AML-193 (cell line): ENCODE measurements at places on chromosomes 3 and 15.
A peak's percentile ranks its signal among the peaks of the same experiment; 100 is the strongest.

- no peak for DNase-seq
Measured at GRCh38 chr15:92886042-92886537, 14.0 kb upstream of the CHD2 start.

- DNase-seq: no peak
Measured at GRCh38 chr3:172550347-172550943, 27.2 kb upstream of the TNFSF10 start.

DNA sequence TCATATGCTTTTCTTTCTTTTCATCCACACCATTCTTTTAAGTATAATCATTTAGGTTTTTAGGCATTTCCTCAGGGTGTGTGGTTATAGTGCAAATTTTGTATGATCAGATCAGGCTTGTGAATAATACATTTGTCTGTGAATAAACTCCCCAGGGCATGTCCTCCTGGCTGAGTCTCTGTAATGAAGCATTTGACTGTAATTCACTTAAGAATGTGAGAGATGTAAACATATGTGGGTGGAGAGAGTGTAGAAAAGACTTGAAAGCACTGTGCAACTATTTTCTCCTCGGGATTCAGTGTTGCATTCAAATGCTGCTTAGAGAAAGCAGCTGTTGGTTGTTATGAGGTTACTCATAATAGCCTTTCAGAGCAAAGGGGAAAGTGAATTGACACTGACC is 996.5 kb downstream of the TUSC7 start:
- DNase-seq: no peak

DNA sequence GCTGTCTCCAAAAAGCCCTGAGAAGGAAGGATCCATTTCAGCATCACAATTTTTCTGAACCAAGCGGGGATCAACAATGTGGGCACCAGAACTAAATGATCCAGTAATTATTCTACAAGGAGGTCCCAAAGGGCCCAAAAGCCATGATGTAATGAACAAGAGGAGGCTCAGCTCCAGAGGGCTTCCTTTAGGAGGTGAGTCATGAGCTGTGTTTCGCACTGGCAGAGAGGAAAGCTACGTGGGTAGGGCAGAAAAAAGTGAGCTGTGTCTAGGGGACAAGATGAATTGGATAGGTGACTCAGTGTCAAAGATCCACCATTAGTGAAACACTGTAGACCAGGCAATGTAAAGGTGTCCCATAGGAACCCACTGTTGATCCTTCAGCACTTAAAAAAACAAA is 113.4 kb downstream of the RORA start:
- DNase-seq: no peak

DNA sequence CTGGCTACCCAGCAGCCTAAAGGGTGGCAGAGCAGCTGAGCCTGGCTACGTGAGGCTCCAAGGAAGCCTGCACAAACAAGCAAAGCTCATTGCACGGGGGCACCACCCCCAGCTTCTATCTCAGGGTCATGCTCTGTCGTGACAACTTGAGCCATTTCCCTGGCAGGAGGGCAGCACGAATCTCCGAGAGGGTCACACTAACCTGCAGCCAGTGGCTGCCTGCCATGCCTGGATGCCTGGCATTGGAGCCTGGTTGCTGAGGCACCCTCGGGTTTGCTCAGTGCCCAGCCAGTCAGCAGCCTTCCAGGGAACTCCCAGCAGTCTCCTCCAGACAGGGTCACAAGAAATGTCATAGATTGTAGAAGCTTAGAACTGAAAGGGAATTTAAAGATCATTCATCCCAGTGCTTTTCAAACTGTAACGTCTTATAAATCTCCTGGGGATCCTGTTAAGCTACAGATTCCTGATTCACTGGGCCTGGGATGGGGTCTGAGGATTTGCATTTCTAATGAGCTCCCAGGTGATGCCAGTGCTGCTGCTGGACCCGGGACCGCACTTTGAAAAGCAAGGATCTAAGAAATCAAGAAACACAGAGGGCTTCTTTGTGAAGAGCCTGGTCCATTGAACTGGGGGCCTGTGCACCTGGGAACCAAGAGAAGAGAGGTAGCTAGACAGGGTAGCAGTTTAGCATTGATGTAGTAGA is 48.4 kb downstream of the TMEM266 start:
- no peak for DNase-seq

- peak; percentile 69 for DNase-seq
Measured at GRCh38 chr3:107574650-107575049, 51.9 kb downstream of the BBX start.

DNA sequence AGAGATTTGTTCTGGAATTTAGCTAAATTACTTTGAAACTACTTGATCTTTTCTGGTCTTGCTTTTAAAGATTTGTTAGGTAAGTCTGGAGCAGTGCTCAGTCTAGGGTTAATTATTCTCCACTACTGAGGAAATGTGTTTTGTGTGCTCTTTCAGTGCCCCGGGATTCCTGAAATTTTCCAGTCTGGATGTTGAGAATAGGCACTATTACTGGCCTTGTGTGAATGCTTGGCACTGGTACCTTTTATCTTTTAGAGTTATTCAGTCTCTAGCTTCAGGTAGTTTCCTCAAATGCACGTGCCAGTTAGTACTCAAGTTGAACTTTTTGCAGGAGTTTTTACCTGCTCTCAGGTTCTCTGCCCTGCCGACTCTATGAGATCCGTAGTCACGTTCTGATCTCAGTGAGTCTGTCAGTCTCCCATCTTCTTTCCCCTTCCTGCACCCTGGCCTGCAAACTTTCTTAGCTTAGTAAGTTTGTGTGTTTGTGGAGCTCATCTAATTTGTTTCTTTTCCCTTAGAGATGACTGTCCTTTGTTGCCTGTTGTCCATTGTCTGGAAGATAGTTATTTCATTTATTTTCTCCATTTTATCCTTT is 39.5 kb downstream of the TCF12 start:
- DNase-seq: no peak

DNA sequence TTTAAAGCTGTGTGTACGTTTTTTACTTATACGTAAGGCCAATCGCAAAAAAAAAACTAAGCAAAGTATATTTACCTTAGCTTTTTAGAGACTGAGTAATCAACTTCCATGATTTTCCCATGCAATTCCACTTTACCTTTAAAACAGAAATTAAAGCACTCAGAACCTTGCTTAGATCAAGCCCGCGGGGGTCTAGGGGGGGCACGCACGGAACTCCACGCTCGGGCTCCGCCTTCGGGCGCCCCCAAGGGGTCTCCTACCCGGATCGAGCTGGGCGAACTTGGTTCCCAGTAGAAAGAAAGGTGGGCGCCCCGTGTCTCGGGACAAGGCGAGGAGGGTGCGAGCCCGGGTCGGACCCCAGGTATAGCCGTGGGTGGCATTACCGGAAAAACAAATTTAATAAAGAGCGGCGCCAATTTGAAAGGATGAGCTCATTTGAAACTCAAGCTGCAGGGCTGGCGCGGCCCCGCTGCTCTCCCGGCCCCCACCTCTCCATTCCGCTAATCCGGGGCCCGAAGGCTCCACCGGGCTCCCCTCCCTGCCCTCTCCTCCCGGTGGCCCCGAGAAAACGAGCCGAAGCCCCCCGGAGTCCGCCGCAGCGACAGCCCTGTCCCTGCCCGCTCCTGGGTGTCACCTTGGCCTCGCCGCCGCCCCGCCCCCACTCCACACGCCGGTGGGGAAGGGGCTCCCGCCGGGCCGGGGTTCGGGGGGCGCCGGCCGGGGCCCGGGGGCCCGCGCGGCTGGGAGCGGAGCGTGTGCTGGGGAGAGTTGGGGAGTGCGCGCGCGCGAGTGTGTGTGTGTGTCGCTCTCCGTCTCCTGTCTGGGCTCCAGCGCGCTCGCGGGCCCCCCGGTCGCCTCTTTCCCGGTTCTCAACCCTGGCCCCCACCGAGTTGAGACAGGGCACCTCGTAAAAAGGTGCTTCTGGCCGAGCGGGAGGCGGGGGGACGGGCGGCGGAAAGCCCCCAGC is 1.5 kb downstream of the IGF2BP2 start:
- DNase-seq: no peak

DNA sequence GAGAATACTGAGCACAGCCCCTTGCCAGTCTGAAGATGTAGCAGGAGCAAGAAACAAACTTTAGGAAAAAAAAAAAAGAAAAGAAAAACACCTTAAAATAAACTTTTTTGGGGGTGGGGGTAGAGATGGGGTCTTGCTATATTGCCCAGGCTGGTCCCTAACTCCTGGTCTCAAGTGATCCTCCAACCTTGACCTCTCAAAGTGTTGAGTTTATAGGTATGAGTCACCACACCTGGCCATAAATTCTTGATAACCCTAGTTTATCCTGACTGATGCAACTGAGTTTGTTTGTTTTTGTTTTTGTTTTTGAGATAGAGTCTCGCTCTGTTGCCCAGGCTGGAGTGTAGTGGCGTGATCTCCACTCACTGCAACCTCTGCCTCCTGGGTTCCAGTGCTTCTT is 28.4 kb downstream of the GXYLT2 start:
- no peak for DNase-seq

- no peak for DNase-seq
Measured at GRCh38 chr15:74191798-74192197, 10.8 kb downstream of the STRA6 start.

DNA sequence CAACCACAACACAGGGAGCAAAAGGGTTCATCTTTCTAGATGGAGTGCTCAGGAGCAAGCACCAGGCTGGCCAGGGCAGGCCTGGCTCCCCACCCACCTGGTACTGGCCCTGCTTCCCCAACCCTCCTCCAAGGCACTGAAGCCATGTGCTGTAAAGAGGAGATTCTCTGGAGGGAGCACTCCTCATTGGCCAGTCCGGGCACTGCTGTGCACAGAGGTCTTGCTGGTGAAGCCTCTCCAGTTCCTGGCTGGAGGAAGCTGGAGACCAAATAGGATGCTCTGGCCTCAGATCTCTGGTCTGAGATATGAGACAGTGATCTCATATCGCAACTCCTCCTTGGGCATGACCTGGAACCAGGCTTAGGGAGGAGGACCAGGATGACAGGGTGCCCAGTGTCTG is 7.7 kb upstream of the SEMA3F start:
- no peak for DNase-seq

DNA sequence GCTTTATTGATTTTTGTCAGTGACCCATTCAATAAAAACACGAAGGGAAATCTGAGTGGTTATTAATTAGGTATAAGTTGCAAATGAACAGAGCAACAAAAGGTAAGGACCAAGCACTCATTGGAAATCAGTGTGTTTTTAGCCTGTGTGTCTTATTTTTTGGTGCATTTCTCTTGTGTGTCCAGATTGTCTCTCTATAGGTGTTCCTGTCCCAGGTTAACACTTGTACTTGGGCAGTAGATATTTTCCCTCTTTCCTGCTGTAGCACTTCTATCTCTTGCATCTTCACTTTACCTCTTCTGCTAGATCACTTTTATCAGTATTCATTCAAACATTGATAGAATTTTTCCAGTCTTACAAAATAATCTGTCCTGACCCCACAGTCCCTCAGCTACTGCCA is 37.0 kb downstream of the MAPK6 start:
- DNase-seq: no peak

- DNase-seq: peak; percentile 31
Measured at GRCh38 chr3:152197937-152198336, 70.8 kb upstream of the MBNL1 start.

DNA sequence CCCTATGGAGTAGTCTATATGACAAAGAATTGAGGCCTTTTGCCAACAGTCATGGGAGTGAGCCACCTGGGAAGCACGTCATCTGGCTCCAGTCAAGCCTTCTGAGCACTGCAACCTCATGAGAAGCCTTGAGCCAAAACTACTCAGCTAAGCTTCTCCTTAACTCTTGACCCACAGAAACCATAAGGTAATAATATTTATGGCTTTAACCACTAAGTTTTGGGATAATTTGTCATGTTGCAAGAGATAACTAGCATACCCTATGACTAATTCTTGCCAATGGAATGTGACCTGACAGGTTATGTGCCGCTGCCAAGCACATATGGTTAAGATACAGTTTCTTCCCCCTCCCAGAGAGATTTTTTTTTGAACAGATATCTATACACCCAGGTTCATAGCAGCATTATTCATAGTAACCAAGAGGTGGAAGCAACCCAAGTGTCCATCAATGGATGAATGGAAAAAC is 11.8 kb upstream of the SLC6A11 start:
- no peak for DNase-seq

DNA sequence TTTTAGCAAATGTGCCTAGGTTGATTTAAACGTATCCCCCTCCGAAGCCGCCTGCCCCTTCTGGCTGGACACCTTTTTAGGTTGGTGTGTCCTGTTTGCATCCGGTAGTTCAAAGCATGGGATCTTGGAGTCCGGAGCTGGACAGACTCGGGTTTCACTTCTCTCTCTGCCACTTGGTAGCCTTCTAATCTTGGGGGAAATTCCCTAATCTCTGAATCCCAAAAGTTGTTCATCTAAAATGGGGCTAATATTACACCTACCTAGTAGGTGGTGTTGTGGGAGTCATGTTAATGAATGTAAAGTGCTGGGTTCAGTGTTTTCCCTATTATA is 760 bp downstream of the FANCI start:
- DNase-seq: no peak

DNA sequence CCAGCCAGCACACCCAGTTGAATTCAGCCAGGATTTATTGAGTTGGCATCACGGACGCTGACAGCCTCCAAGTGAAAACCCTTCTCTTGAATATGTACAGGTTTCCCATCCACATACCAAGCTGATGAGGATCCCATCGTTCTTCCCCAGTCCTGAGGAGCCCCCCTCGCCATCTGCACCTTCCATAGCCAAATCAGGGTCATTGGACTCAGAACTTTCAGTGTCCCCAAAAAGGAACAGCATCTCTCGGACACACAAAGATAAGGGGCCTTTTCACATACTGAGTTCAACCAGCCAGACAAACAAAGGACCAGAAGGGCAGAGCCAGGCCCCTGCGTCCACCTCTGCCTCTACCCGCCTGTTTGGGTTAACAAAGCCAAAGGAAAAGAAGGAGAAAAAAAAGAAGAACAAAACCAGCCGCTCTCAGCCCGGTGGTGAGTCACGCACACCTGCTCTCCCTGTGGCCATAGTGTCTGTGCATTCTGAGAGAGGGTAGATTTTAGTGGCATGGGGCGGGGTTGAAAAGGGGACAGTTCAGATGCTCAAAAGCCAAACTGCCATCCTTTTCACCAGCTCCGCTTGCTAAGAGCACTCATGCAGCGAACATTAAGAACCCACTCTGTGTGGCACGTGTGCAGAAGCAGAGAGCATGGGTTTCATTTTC is 51.2 kb downstream of the KLHL25 start:
- DNase-seq: no peak

DNA sequence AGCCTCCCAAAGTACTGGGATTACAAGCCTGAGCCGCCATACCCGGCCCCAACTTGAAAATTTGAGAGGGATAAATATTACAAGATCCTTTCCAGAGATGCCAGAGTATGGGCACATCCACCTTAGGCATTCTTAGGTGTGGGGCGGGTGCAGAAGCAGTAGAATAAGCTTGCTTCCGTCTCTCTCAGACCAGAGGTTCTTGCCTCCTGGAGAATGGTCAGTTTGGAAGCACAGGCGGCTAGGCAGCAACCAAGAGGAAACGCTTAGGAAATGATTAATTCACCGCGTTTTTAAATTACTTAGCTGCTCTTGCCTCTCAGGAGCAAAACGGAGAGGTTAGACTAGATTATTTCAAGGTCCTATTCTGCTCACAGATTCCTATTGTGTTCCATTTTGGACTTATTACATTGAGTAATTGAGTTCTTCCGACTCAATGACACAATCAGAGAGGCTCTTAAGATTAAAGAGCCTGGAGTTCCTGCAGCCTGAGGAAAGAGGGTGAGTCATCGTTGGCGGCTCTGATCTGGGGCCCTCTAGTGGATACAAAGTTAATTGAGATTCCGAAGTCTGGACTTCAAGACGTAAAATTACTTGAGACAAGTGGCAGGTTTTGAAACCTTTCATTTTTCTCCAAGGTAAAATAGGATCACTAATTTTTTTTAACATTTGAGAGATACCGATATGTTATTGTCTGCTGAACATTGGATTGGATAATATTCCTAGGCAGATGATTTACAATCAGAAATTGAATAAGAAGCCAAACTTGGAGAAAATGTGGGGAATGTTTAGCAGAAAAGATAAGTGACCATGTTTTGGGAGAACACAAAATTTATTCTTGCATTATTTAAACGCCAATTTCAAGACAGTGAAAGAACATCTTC is 5.8 kb upstream of the TOPAZ1 start:
- DNase-seq: peak; percentile 97
